Body of pancreas (tissue), 4 donors: ENCODE measurements at places on chromosomes 6 and 20.

- H3K27me3 ChIP-seq, result no peaks in the 10 kb centered on the region
- H3K4me3 ChIP-seq, result no peak overlapping the region
- DNase-seq, result no peak
- H3K4me1 ChIP-seq, result peaks cover 12% of the 10 kb centered on the region
- no peaks in the 10 kb centered on the region for H3K36me3 ChIP-seq
Observed at GRCh38 chr6:34615574-34616226, 59.6 kb upstream of the SPDEF start.

DNA sequence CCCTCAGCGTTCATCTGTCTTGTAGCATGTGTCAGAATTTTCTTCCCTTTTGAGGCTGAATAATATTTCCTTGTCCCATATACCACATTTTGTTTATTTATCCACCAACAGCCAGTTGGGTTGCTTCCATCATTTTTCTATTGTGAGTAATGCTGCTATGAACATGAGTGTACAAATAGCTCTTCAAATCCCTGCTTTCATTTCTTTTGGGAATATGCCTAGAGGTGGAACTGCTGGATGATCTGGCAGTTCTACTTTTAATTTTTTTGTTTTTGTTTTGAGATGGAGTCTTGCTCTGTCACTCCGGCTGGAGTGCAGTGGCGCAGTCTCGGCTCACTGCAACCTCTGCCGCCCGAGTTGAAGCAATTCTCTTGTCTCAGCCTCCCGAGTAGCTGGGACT, 64.7 kb downstream of the SASH1 start:
- H3K27me3 ChIP-seq, result no peaks in the 10 kb centered on the region
- peaks cover 8% of the 10 kb centered on the region for H3K4me1 ChIP-seq
- DNase-seq, result no peak
- H3K36me3 ChIP-seq, result no peaks in the 10 kb centered on the region
- no peak overlapping the region for H3K4me3 ChIP-seq
- no peak overlapping the region for H3K27ac ChIP-seq

DNA sequence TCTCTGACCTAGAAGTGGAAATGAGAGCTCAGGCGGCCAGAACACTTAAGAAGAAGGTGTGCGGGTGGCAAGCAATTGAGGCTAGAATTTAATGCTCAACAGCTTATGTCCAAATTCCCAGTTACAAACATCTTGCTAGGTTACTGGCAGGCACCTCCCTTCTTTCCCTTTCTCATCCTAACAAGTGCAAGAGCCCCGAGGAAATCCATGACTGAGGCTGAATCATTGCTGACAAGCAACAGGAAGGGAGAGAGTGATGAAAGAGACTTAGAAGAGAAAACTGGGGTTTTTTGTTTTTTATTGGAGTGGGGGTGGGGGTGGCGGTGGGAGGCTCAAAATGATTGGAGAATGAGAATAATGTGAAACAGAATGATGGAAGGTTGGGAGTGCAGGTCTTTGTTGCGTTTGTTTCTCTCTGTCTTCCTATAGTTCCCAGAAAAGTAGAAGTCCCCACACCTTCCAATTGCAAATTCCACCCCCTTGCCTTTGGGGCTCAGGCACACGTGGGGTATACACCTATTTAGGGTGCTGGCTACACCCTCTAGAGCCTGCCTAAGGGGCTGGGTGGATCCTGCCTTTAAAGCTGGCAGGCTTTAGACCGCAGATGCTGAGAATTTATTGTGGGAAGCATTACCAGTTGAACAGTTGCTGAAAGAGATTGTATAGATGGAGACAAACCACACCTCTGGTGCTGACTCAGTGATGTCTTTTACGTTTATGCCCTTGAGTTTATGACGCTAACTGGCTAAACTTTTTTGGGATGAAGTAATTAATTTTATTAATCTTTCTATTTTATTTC, 1.4 kb downstream of the FAM83B start:
- peak overlapping the region; percentile 89 for H3K27ac ChIP-seq
- no peak for DNase-seq
- H3K4me1 ChIP-seq, result peaks cover 9% of the 10 kb centered on the region
- H3K4me3 ChIP-seq, result no peak overlapping the region
- no peaks in the 10 kb centered on the region for H3K36me3 ChIP-seq

- no peak overlapping the region for H3K27ac ChIP-seq
- no peaks in the 10 kb centered on the region for H3K36me3 ChIP-seq
- H3K27me3 ChIP-seq, result no peaks in the 10 kb centered on the region
Observed at GRCh38 chr6:68911811-68912210, 276.7 kb downstream of the ADGRB3 start.

DNA sequence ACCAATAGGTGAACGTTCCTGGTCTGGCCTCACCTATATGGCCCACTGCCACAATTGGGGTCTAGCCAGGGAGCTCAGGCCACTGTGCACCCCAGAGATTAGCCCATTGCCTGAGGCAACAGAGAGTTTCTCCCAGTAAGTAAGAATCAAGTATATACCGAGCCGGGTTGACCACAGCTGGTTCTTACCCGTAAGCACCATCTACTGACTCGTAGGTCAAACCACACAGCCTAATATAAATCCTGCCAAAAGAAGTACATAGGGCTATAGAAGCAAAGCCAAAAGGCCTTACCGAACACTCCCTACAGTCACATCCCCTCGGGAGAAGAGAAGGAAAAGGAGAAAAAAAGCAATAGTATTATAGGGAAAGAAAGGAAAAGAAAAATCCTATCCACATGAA, 463.6 kb upstream of the GJE1 start:
- no peaks in the 10 kb centered on the region for H3K27me3 ChIP-seq
- no peak overlapping the region for H3K27ac ChIP-seq
- no peak for DNase-seq
- no peak overlapping the region for H3K4me3 ChIP-seq

GRCh38 chr6:130421585-130421984, 55.8 kb downstream of the TMEM200A start:
- no peak overlapping the region for H3K27ac ChIP-seq
- no peaks in the 10 kb centered on the region for H3K4me1 ChIP-seq
- no peak for DNase-seq
- no peaks in the 10 kb centered on the region for H3K27me3 ChIP-seq

GRCh38 chr6:21046276-21046675, 512.0 kb downstream of the CDKAL1 start:
- no peak for DNase-seq
- H3K27me3 ChIP-seq, result no peaks in the 10 kb centered on the region
- peak overlapping the region; percentile 6 for H3K27ac ChIP-seq

DNA sequence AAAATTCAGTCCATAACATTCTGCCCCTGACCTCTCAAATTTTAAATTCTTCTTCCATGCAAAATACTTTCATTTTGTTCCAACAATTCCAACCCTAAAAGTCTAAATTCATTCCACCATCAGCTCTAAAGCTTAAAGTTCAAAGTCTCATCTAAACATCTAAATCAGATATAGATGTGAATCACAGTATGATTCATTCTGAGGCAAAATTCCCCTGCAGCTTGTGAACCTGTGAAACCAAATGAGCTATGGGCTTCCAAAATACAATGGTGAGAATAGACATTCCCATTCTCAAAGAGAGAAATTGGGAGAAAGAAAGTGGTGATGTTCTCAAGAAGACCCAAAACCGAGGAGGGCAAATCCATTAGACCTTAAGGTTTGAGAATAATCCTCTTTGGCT, 309.8 kb downstream of the HIVEP2 start:
- no peaks in the 10 kb centered on the region for H3K36me3 ChIP-seq
- H3K4me1 ChIP-seq, result no peaks in the 10 kb centered on the region
- no peak overlapping the region for H3K27ac ChIP-seq
- H3K27me3 ChIP-seq, result no peaks in the 10 kb centered on the region

- H3K27me3 ChIP-seq, result no peaks in the 10 kb centered on the region
- no peak for DNase-seq
- H3K4me1 ChIP-seq, result no peaks in the 10 kb centered on the region
- H3K27ac ChIP-seq, result no peak overlapping the region
- H3K4me3 ChIP-seq, result no peak overlapping the region
Observed at GRCh38 chr6:72894091-72894490, 272.2 kb downstream of the KCNQ5 start.

DNA sequence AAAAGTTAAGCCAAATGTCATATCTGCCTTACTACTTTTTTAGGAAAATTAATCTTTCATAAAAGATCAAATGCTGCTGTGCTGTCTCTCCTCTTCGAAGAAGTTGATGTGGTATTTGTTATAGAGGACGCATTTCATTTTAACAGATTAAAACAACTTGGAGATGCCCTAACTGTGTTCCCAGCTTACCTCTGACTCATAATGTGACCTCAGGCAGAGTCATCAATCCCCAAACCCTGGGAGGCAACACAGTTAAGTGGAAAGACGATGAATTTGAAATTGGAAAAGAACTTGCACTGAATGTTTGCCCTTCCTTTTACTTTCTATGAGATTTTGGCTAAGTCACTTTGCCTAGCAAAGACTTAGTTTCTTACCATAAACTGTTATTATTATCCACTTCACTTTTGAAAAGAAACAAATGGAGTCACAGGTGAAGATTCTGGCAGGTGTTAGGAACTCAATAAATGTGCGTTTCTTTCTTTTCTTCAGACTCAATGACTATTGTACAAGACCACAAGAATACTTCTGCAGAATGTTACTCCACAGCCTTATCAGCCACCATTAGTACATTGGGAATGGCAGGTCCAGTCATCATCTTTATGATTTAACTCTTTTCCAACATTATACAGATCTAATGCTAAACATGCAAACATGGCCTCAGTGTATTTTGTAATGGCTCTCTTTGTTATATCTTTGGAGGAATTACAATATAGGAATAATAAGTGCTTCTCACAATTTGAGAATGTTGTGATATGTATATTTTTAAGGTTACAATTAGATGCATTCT, 102.6 kb downstream of the COL21A1 start:
- no peaks in the 10 kb centered on the region for H3K4me1 ChIP-seq
- H3K27ac ChIP-seq, result no peak overlapping the region
- no peak overlapping the region for H3K4me3 ChIP-seq
- H3K36me3 ChIP-seq, result no peaks in the 10 kb centered on the region

DNA sequence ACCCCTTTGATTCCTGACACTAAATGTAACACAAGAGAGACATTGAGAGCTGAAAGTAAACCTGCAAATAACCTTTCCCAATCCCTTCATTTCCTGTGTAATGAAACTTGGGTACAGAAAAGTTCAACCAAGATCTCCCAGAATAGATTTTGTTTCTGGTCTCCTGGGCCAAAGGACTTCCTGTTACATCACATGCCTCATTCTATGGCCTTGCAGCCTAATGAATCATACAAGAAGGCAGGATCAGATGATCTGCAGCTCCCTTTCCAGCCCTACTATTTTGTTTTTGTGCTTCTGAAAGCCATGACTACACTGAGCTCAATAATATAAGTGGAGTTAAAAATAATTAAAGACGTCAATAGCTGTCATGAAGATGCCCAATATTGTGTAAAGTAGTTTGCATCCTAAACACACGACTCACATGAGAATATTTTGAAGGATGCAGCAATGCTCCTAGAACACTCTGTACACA, 73.4 kb upstream of the NOX3 start:
- H3K36me3 ChIP-seq, result no peaks in the 10 kb centered on the region
- no peak overlapping the region for H3K27ac ChIP-seq
- peaks cover 4% of the 10 kb centered on the region for H3K27me3 ChIP-seq
- no peak overlapping the region for H3K4me3 ChIP-seq

GRCh38 chr20:54017846-54018245, 52.5 kb downstream of the BCAS1 start:
- H3K4me3 ChIP-seq, result no peak overlapping the region
- H3K27me3 ChIP-seq, result no peaks in the 10 kb centered on the region
- H3K4me1 ChIP-seq, result no peaks in the 10 kb centered on the region
- H3K27ac ChIP-seq, result peak overlapping the region; percentile 21
- H3K36me3 ChIP-seq, result no peaks in the 10 kb centered on the region
- no peak for DNase-seq

GRCh38 chr6:80003826-80004172, 650 bp upstream of the TTK start:
- H3K27ac ChIP-seq, result peak overlapping the region; percentile 85
- no peaks in the 10 kb centered on the region for H3K36me3 ChIP-seq
- peaks cover 15% of the 10 kb centered on the region for H3K4me1 ChIP-seq

DNA sequence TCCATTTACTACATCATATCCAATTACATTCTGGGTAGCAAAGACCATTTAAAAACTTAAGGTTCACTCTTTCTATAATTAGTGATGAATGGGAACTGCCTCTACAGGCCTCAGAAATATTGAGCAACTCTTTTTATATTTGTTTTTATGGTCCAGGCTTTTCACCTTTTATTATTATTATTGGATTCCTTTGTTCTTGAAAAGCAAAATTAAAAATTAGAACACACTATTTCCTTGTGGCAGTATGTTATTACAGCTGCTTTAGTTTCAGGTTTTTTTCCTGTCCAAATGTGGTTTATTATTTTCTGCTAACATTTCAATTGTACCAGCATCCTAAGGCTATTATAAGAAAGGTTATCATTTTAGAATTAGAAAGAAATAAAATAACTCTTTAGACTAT, 150.1 kb downstream of the FARS2 start:
- no peak overlapping the region for H3K27ac ChIP-seq
- no peaks in the 10 kb centered on the region for H3K36me3 ChIP-seq
- H3K4me3 ChIP-seq, result no peak overlapping the region
- no peaks in the 10 kb centered on the region for H3K4me1 ChIP-seq

DNA sequence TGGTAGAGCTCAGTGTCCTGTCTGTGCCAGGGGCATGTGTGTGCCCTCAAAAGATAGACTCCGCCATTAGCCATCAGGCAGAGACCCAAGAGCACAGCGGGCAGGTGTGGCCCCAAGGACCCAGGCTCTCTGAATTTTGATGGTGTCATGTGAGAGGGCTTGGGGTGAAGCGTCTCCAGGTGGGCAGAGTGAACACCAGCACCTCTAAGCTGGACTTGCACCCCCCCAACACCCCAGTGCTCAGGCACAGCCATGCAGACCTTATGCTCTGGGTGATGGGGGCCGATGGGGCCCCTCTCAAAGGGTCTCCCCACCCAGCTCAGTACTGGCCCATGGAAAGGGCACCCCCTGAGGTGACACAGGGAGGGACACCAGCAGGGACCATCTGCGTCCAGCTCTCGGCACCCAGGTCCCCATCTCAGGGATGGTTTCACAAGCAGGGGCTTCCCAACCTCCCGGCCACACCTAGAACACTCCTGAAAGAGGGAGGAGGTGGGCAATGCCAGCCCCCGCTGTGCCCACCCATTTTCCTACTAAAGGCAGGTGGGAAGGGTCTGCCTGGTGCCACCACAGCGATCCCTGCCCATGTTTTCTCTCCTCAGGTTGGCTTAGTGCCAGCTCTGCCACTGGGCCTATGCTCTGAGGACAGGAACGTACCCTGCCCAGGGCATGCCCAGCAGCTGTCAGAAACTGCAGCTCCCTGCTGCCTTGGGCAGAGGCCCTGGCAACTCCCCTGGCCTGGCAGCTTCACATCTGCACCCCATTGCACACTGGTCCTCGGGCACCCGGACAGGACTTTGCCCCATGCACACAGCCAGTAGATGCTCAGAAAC, 3.5 kb downstream of the CST7 start:
- DNase-seq, result no peak
- H3K4me3 ChIP-seq, result no peak overlapping the region
- H3K27ac ChIP-seq, result no peak overlapping the region
- H3K27me3 ChIP-seq, result no peaks in the 10 kb centered on the region
- H3K36me3 ChIP-seq, result no peaks in the 10 kb centered on the region
- H3K4me1 ChIP-seq, result no peaks in the 10 kb centered on the region

GRCh38 chr6:20213271-20213798, 1.1 kb upstream of the MBOAT1 start:
- H3K36me3 ChIP-seq, result no peaks in the 10 kb centered on the region
- no peak for DNase-seq
- H3K4me1 ChIP-seq, result peaks cover 22% of the 10 kb centered on the region
- no peak overlapping the region for H3K4me3 ChIP-seq
